ENCODE measurements at places on chromosomes 5 and 9.

GRCh38 chr9:110116543-110116885 lies 91.4 kb downstream of the C9orf152 start:
- peak; percentile 100 for DNase-seq

DNA sequence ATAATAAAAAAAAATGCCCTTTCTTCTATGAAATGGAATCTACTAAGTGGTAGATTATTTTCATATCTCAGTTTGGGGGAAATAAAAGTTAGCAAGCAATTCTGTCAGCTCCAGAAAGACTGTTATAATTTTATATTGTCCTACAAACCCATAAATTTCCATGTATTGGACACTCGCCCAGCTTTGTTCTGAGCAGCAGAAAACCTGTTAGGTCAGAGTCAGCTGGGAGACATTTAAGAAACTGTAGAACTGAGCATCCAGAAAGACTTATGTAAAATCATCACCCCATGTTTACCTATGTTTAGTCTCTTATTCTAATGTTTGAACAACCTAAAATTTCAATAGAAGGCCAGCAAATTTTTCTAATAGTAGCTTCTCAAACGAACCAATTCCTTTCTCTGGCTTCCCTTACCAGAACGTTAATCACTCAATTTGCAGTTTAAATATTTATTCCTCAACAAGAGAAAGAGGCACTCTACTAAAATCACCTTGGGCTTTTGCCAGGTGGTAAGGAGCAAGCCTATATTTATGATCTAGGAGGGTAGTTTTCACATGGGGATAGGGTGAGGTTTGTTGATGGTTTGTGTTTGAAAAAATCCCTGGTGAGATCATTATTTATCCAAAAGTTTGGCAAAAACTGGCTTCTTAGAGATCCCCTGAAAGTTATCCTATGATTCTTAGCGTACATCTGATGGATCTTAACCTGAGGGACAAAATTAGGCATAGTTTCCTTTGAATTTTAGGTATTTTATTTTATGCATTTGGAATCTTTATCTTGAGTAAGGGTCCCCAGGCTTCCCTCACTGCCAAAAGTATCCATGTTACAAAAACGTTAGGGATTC lies 34.4 kb downstream of the MACROH2A1 start:
- no peak for DNase-seq

DNA sequence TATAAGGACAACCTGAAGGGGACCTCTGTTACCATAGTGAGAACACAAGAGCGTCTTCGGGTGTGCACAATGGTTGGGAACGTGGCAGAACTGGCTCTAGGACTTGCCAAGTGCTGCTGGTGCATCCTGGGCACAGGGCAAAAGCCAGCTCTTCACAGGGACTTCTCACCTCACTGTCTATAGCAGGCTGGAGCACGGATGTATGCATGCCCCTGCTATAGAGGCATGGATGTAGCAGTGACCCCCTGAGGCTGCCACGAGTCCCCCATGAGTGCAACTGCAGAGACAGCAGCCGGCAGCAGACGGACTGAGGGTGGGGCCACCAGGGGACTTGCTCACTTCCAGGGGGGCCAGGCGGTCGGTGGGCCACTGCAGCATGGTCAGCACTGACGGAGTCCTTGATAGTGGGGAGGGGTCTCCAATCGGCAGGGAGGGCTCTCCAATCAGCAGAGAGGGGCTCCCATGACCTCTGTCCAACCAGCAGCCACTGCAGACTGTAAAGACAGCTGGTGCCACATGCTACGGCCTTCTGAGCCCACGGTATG lies 64.9 kb downstream of the SEMA4D start:
- no peak for DNase-seq

DNA sequence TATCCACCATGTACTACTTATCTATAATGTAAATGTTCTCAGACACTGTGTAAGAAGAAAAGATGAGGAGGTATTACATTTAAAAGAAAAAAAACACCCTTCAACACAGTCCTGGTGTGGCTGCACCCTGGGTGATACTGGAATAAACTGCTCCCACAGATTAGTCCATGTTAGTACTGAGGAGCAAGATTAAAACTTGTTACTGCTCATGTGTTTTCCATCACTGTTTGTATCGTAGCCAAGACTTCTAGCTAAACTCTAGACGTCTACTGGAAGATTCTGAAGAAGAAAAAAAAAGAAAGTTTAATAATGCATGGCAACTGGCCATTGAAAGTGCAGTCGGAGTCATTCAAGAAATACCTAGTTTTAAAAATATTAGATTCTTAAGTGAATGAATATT lies at the start of gene ASPN:
Gene ASPN (minus strand): TSS at position 178 of the 400 bp plus-strand sequence.
- peak; percentile 83 for DNase-seq

DNA sequence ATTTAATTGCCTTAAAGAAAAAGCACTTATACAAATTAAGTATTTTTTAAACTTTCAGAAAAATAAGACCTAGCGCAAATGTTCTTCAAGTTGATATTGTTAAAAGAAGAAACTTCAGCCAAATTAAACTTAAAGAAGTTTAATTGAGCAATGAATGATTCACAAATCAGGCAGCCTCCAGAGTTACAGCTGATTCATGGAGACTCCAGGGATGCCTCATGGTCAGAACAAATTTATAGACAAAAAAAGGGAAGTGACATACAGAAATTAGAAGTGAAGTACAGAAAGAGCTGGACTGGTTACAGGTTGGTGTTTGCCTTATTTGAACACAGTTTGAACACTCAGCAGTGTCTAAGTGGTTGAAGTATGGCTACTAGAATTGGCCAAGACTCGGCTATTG lies 60.3 kb downstream of the CDKN2A start:
- peak; percentile 67 for DNase-seq

GRCh38 chr5:126452477-126452876 lies 29.3 kb downstream of the GRAMD2B start:
- DNase-seq = no peak

DNA sequence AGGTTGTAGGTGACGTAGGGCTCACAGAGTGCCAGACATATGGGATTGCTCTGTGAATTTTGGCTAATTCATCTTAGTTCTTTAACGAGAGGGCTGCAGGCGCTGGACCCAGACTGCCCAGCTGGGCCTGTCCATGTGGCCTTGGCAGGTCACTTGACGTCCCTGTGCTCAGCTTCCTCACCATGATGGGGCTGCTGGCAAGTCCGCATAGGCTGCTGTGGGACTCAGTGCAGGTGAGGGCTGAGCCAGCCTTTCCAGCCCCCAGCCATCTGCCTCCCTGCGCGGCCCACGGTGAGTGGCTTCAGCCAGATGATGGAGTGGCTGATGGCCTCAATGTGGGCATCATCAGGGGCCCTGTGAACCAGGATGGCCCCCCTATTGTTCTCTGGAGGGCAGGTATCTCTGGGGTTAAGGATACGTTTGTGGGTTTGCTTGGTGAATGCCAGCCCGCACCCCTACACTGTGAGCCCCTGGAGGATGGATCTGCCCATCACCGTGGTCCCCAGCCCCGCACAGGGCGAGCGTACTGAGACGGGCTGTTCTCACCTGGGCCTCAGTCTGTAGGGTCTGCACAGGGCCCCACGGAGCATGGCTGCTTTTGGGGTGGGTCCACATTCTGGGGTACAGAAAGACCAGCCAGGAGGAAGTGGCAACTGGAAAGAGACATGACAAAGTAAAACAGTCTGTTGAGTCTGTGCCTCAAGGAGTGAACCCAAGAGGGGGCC lies 3.7 kb downstream of the CARD19 start:
- DNase-seq = no peak

- no peak for DNase-seq
Measured at GRCh38 chr9:100426189-100426529, 784 bp upstream of the MSANTD3 start.

DNA sequence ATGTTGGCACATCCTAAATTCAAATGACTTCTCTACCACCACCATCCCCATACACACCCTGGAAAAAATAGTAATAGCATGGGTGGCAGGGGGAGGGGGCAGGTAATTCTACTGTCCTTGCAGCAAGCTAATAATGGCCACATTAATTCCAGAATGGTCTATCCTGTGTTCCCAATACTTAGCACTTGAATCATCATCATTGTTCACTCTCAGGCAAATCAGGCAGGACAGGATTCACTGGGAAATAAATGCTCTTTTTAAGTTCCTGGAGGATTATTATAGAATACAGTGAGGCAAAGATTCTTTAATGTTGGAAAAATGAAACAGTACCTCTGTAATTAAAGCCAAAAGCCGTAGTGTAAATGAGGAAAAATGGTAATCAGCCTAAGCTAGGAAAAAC lies 254.5 kb downstream of the ARRDC3 start:
- DNase-seq = no peak

GRCh38 chr9:130677252-130677651 lies 12.9 kb downstream of the PRDM12 start:
- DNase-seq = no peak

DNA sequence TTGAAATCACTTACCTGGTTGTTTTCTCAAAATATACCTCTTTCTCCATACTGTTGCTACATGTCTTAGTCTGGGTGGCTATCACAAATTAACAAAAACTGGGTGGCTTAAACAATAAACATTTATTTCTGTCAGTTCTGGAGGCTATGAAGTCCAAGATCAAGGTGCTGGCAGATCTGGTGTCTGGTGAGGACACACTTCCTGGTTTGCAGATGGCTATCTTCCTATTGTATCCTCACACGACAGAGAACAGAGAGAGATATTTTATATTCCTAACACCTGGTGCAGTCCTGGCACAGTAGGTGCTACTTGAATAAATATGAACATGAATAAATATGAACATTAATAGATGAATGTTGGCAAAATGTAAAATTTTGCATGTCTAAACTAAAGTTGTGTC lies 164.3 kb upstream of the ACOT12 start:
- DNase-seq = no peak

DNA sequence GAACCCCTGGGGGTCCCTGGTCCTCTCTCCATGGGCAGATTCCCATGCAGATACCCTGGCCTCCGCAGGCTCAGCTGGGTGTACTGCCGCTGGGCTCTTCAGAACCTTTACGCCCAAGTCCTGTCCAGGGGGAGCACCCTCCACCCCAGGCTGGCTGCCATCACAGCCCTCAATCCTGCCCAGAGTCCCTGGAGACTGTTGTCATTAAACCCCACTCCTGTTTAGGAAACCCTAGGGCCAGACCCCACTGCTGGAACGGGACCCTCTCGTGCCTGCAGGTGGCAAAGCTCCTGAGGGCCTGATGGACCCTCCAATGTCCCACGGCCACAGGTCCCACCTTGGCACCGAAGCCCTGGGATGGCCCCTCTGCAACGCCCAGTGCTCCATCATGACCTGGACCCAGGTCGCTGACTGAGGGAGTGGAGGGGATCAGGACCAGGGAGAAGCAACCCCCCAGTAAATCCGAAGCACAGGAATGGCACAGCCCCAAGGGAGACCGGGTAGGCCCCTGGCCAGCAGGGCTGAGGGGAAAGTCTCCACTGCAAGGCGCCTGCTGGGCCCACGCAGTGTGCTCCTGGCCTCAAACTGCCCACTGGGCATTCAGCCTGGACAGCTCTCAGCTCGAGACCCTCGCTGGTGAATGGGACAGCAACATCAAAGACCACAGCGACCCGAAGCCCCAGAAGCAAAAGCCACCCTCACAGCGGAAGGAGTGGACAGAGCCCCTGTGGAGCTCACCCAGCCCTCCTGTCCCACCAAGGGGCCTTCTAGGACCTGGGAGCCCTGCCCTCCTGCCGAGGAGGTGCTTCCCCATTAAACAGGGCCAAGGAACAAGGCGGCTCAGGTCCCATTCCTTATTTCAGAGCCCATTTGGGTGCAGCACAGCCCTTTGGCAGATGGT lies 8.3 kb downstream of the ZDHHC11B start:
- DNase-seq = no peak

GRCh38 chr5:21623831-21624230 lies 1229.3 kb downstream of the CDH12 start:
- DNase-seq = no peak

DNA sequence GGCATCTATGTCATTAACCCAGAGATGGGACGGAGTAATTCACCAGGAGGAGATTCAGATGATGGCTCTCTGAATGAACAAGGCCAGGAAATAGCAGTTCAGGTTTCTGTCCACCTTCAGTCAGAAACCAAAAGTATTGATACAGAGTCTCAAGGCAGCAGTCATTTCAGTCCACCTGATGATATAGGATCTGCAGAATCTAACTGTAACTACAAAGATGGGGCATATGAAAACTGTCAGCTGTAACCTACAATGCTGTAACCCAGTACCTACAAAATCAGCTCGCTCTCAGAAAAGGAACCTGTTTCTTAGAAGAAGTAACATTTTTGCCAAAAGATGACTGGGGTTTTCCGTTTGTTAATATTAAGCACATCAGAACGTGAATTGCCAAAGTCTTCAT lies 14.7 kb downstream of the MFAP3 start:
- DNase-seq = no peak

- no peak for DNase-seq
Measured at GRCh38 chr9:129335464-129336129, 157.5 kb upstream of the IER5L start.

DNA sequence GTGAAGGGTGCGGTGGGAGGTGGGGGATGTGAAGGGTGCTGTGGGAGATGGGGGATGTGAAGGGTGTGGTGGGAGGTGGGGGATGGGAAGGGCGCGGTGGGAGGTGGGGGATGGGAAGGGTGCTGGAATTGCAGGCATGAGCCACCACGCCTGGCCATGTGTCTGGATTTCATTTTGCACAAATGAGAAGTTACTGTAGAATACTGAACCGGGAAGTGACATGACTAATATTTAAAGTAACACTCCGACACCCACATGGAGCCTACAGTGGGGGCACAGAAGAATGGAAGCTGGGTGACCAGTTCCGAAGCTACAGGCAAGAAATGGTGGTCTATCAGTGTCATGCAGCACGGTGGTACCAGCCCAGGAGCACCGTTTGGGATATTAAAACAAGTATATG lies 69.9 kb upstream of the SPTLC1 start:
- no peak for DNase-seq

- DNase-seq = peak; percentile 2
Measured at GRCh38 chr9:103802068-103802467, 292.0 kb upstream of the SMC2 start.

GRCh38 chr9:84819491-84819991 lies 150.0 kb downstream of the NTRK2 start:
- no peak for DNase-seq

DNA sequence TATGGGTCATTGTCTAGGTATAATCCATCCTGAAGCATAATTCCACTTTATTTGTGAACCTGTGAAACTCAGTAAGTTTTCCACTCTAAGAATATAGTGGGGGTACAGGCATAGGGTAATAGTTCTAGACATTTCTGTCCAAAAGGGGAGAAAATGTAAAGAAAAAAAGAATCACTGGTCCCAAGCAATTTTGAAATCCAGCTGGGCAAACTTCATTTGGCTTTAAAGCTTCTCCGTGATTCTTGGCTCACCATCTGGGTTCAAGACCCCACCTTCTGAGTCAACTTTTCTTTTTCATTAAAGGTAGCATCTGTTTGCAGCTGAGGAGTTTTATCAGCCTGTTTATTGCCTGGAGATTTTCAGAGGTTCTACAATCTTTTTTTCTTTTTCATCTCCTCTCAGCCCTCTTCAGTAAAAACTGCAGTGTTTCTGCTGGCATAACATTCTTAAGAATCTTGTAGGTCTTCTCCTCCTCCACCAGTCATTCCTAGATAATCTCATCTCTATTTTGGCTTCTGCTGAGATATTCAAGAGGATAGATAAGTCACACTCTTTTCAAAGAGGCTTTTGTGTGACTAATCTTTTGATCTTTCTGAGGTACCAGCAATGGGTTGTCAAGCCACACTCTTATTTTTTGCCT lies 126.1 kb upstream of the PITX1 start:
- DNase-seq = no peak
